ENCODE measurements at places on chromosomes 2 and 18.
A peak's percentile ranks its signal among the peaks of the same experiment; 100 is the strongest.

- peak overlapping the region; percentile 31 for H3K27ac ChIP-seq
- no peak overlapping the region for H3K4me3 ChIP-seq
- no peaks in the 10 kb centered on the region for H3K4me1 ChIP-seq
- H3K36me3 ChIP-seq: no peaks in the 10 kb centered on the region
- H3K27me3 ChIP-seq: no peaks in the 10 kb centered on the region
Observed at GRCh38 chr18:47881752-47882455, 48.6 kb downstream of the SMAD2 start.

DNA sequence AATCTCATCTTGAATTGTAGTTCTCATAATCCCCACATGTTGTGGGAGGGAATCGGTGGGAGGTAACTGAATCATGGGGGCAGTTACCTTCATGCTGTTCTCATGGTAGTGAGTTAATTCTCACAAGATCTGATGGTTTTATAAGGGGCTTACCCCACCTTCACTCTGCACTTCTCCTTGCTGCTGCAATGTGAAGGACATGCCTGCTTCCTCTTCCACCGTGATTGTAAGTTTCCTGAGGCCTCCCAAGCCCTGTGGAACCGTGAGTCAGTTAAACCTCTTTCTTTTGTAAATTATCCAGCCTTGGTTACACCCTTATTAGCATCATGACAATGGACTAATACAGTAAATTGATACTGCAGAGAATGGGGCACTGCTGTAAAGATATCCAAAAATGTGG is 57.9 kb downstream of the SCN7A start:
- H3K4me3 ChIP-seq: no peak overlapping the region
- H3K27ac ChIP-seq: no peak overlapping the region
- H3K4me1 ChIP-seq: no peaks in the 10 kb centered on the region
- H3K27me3 ChIP-seq: no peaks in the 10 kb centered on the region
- DNase-seq: no peak
- H3K36me3 ChIP-seq: no peaks in the 10 kb centered on the region

DNA sequence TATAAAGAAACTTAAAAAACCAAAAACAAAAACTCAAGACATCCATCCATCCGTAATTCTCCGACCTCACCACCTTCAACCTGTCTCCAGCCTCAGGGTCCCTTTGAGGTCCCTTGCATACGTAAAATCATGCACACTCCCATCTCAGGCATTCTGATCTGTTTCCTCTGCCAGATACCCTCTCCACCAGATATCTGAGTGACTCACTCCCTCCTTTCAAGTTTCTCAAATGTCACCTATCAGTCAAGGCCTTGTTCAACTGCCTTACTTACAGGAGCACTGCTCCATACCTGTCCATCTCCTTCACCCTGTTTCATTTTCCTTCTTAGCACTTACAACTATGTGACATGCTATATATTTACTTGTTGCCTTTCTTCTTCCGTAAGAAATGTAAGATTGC is 369.3 kb downstream of the NBAS start:
- no peaks in the 10 kb centered on the region for H3K36me3 ChIP-seq
- no peaks in the 10 kb centered on the region for H3K4me1 ChIP-seq
- no peak overlapping the region for H3K4me3 ChIP-seq
- no peaks in the 10 kb centered on the region for H3K27me3 ChIP-seq

GRCh38 chr2:235570256-235570655 is 76.4 kb downstream of the AGAP1 start:
- H3K27me3 ChIP-seq: no peaks in the 10 kb centered on the region
- peak overlapping the region; percentile 71 for H3K27ac ChIP-seq
- no peaks in the 10 kb centered on the region for H3K4me1 ChIP-seq
- no peak overlapping the region for H3K4me3 ChIP-seq
- DNase-seq: no peak

DNA sequence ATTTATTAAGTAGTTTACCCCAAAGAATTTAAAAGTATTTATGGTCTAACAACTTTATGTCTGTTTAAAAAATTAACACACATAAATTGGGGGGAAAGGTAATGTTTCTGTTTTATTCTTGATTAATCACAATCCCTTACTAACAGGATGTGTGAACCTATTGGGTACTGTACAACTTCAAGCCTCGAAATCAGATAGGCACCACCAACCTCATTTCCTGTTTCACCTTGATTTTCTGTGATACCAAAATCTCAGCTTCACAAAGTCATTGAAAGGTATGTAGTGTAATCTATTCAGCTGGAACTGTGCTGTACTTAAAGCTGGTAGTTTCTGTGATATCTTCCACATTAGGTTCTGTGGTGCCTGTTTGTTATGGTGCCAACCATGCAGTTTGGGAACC is 4.0 kb downstream of the RNMT start:
- H3K36me3 ChIP-seq: no peaks in the 10 kb centered on the region
- H3K27ac ChIP-seq: no peak overlapping the region

DNA sequence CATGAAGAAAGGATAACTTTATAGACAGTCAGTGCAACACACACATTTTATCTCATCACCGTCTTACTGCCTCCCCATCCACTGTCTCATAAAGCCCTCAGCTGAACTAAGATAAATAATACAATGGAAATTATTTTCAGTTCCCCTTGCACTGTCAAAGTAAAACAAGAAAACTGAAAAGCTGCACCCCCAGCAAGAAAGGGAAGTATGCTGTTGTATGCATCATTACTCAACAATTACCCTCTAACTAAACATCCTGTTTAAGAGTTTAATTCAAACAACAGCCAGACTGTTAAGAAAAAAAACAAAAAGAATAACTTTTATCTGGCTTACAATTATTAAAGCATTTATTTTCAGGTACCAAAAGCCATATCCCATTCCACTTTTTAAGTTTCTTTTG is 25.0 kb downstream of the MPPE1 start:
- H3K27ac ChIP-seq: no peak overlapping the region
- H3K4me3 ChIP-seq: no peak overlapping the region
- no peaks in the 10 kb centered on the region for H3K27me3 ChIP-seq
- no peaks in the 10 kb centered on the region for H3K36me3 ChIP-seq

DNA sequence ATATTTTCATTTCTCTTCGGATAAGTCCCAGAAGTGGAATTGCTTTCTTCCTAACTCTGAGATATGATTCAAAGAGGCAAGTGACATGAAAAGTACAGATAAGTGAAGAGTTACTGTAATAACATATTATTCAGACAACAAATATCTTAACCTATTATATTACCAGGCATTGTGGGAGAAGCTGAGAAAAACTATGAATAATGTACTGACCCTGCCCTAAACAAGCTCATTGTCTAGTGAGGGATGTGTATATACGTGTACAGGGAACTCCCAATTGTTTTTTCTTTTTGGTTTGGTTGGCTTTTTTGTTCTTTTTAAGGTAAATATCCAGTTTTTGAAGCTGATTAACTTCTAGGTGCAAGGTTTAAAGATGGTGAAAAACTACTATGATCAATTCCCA is 26.5 kb downstream of the NCKAP1 start:
- no peaks in the 10 kb centered on the region for H3K4me1 ChIP-seq
- H3K36me3 ChIP-seq: no peaks in the 10 kb centered on the region
- no peaks in the 10 kb centered on the region for H3K27me3 ChIP-seq

GRCh38 chr2:164826293-164827243 is 15.1 kb downstream of the COBLL1 start:
- no peaks in the 10 kb centered on the region for H3K4me1 ChIP-seq
- no peaks in the 10 kb centered on the region for H3K27me3 ChIP-seq
- DNase-seq: no peak
- no peaks in the 10 kb centered on the region for H3K36me3 ChIP-seq
- peak overlapping the region; percentile 50 for H3K27ac ChIP-seq

DNA sequence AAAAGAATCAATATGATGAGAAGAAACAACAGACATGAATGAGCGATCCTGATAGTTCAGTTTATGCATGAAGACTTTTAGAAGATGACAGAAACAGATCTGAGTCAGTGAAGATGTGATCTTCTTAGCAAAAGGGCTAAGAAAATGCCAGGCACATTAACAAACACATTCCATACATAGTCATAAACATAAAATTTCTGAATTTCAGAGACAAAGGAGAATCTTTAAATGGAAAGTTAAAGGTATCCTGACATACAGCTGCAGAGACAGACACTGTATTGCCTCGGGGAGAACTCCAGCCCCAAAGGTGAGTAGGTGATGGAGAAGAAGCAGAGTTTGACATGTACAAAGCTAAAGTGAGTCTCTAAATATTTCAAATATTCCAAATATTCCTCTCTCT is 40.6 kb upstream of the FN1 start:
- H3K27ac ChIP-seq: no peak overlapping the region
- H3K36me3 ChIP-seq: no peaks in the 10 kb centered on the region
- no peaks in the 10 kb centered on the region for H3K27me3 ChIP-seq
- H3K4me1 ChIP-seq: no peaks in the 10 kb centered on the region
- no peak for DNase-seq

DNA sequence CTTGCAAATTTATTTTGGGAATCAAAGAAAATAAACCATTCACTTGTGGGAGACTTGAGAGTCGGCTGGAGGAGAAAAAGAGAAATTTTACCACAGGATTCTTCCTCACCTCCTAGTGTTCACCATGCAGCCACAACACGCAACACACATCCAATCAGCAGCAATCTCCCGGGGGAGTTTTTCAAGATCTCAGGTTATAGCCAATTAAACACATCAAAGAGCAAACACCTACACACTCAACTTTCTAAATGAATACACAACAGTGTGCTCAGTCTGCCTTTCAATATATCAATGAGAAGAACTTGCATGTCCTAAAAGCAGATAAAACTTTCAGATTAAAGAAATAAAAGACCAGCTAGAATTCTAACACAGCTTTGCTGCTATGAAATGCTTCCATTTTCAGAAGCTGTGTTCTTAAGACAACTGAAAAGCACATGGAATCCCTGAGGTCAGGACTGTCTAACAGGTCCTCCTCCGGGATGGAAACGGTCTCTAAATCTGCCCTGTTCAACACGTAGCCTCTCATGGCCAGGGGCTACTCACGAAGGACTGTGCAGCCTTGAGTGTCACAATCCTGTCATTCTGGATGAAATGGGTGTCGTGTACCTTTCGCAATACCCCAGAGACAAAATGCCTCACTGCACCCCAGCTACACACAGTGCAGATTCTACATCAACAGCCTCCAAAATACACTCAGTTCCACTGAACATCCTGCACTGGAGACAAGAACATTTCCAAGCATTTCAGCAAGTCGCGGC is 84.2 kb downstream of the ZNF516 start:
- no peak overlapping the region for H3K4me3 ChIP-seq
- H3K4me1 ChIP-seq: no peaks in the 10 kb centered on the region
- no peaks in the 10 kb centered on the region for H3K27me3 ChIP-seq
- DNase-seq: no peak
- no peaks in the 10 kb centered on the region for H3K36me3 ChIP-seq
- H3K27ac ChIP-seq: no peak overlapping the region

GRCh38 chr2:226702376-226702775 is 97.2 kb downstream of the IRS1 start:
- H3K27me3 ChIP-seq: no peaks in the 10 kb centered on the region
- H3K4me1 ChIP-seq: no peaks in the 10 kb centered on the region
- DNase-seq: no peak
- no peaks in the 10 kb centered on the region for H3K36me3 ChIP-seq
- H3K27ac ChIP-seq: no peak overlapping the region

GRCh38 chr2:188196343-188197008 is 95.2 kb upstream of the GULP1 start:
- H3K4me3 ChIP-seq: no peak overlapping the region
- H3K27me3 ChIP-seq: no peaks in the 10 kb centered on the region
- H3K27ac ChIP-seq: no peak overlapping the region
- H3K4me1 ChIP-seq: no peaks in the 10 kb centered on the region
- no peak for DNase-seq
- H3K36me3 ChIP-seq: no peaks in the 10 kb centered on the region

- H3K36me3 ChIP-seq: no peaks in the 10 kb centered on the region
- peaks cover 9% of the 10 kb centered on the region for H3K4me1 ChIP-seq
- H3K4me3 ChIP-seq: no peak overlapping the region
- no peak overlapping the region for H3K27ac ChIP-seq
- no peak for DNase-seq
Observed at GRCh38 chr2:135987441-135987840, 2.0 kb upstream of the DARS1 start.

GRCh38 chr2:190755772-190756415 is 107.0 kb downstream of the NAB1 start:
- no peaks in the 10 kb centered on the region for H3K4me1 ChIP-seq
- H3K27ac ChIP-seq: no peak overlapping the region
- DNase-seq: no peak
- no peaks in the 10 kb centered on the region for H3K36me3 ChIP-seq
- H3K27me3 ChIP-seq: no peaks in the 10 kb centered on the region
